Activated CD4-positive, alpha-beta T cell treated with anti-CD3 and anti-CD28 coated beads, Interleukin-2, amount 50 U/mL, for 1 hour (primary cell): ENCODE measurements at places on chromosomes 6 and 20.

- no peak for DNase-seq
These were observed 200.6 kb downstream of the MAFB start for GRCh38 chr20:40488401-40488800.

- DNase-seq: no peak
These were observed 358.5 kb downstream of the ZFAND3 start for GRCh38 chr6:38177882-38178583.

DNA sequence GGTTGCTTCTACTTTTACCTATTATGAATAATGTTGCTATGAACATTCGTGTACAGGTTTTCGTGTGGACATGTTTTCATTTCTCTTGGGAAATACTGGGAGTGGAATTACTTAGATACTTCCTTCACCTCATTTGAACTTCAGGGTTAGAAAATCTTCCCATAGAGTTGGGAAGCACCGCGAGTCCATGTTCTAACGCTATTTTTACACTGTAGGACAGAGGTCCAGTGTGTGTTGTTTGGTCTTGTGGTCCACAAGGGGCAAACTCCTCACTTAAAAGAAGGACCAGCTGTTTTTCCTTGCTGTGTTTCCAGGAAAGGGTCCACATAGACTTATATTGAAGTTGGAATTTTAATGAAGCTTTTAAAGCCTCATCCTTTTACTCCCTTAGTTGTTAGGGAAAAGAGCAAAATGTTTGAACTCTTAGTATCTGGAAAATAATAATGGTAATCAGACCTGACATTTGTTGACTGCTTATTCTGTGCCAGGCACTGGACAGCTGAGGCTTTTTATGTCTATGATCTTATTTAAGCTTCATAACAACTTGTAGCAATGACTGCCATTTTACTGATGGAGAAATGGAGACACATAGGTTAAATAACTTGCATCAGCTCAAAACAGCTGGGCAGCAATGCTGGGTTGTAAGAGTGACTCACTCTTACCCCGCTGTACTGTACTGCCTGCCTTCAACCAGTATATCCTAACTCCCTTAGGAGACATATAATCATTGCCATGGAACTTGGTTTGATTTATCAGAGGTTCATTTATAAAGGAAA is 52.0 kb downstream of the CDC5L start:
- no peak for DNase-seq

- no peak for DNase-seq
These were observed 64.4 kb downstream of the EZR start for GRCh38 chr6:158754738-158755137.

- DNase-seq: no peak
These were observed 108.7 kb downstream of the FOXA2 start for GRCh38 chr20:22475662-22476061.

DNA sequence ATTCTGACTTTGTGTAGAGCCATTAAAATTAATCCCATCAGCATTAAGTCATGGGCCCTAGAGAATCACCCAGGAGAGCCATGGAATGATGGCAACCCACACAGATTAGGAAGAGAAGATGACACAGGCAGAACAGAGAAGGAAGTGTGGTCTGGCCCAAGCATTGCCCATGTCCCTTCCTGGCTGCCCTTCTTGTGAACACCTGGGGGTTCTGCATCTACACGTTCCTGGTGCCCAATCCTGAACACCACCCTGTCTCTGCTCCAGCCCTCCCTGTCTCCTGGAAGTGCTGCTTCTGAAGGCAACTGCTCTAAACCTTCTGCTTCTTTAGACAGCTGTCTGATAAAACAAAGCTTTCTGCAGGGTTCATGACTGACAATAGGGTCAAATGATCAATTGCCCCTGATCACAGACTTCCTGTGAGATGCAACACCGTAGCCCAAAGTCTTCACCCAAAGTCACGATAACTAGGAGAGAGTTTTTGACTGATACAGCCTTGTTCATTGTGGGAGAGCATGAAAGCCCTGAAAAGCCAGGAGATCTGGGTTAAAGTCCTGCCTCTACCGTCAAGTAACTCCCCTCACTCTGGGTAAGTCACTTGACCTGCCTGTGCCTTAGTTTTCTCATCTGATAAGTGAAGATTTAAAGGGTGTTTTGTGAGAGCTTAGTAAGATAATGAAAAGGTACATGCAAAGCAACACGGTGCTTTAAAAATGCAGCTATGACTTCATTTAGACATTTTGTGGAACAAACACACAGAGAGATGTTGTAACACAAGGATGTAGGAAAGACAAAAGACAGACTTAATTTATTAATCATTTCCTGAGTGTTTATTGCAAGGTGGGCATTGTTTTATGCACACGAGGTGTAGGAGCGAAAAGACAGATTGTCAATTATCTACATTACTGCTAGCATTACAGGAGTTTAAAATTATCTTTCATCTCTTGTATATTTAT is 291.2 kb upstream of the STXBP5 start:
- no peak for DNase-seq

DNA sequence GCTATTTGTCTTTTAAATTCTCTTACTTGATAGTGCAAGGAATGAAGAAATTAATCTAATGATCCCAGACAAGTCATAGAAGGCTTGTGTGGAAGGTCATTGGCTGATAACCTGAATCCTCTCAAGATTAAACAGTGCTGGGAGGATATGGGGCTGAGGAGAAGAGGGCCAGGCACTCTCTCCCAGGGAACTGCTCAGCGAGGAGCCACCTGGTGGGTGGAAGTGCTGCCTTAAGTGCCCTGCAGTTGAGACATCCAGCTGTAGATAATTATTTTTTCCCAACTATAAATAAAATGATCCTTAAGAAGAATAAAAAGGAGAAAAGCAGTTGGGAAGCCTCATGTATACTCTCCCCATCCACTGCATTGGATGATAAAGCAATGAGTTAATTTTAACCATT is 47.9 kb downstream of the BTBD3 start:
- DNase-seq: no peak

DNA sequence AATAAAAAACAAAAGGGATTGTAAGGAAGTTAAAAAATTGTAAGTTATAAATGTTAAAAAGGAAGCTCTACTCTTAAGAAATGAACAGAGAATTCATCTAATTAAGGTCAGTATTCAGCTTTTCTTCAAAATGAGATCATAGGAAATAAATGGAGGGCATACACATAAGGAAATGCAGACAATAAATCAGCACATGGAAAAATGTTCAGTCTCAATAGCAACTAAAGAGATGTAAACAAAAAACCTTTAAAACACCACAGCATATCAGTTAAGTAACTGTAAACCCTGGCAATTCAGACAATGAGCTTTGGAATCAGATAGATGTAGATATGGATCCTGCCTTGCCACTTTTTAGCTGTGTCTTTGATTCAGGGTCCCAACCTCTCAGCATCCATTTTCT is 24.0 kb upstream of the CLIC5 start:
- DNase-seq: no peak

GRCh38 chr6:35893246-35893645 is 27.7 kb downstream of the SRPK1 start:
- no peak for DNase-seq

- DNase-seq: no peak
These were observed 44.5 kb upstream of the CLDN20 start for GRCh38 chr6:155219299-155219698.

GRCh38 chr20:38369389-38369788 is 23.1 kb downstream of the LBP start:
- DNase-seq: no peak

DNA sequence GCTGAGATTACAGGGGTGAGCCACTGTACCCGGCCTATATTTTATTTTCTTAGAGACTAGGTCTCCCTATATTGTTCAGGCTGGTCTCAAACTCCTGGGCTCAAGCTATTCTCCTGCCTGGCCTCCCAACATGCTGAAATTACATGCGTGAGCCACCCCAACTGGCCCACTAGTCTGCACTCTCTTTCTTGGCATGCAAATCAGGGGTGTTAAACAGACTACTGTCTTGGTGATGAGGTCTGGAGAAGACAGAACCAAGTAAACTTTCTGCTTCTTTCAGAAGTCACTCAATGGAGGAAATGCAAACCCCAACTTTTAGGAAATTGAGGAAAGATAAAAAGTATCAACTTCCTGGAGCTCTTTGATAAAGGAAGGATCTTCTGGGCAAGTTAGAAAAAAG is 8.0 kb upstream of the TUBB2B start:
- DNase-seq: no peak

DNA sequence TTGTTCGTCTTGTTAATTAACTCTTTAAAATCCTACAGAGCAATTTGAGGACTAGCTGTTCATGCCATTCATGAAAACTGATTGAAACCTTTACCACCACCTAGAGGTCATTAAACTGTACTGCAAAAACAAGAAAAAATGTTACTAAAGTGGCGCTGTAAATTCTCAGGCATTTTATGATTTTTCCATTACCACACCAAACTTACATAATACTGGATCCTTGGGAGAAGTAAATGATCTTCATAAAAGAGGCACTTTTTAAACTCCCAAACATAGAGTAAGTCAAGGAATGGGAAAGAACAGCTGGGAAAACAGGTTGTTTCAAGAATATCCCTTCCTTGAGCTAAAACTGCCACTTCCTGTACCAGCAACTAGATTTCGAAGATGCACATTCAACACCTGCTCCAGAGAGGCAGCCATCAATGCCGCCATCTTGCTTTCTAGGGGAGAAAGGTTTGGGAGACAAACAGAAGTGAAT is 54.3 kb downstream of the MYLIP start:
- no peak for DNase-seq

DNA sequence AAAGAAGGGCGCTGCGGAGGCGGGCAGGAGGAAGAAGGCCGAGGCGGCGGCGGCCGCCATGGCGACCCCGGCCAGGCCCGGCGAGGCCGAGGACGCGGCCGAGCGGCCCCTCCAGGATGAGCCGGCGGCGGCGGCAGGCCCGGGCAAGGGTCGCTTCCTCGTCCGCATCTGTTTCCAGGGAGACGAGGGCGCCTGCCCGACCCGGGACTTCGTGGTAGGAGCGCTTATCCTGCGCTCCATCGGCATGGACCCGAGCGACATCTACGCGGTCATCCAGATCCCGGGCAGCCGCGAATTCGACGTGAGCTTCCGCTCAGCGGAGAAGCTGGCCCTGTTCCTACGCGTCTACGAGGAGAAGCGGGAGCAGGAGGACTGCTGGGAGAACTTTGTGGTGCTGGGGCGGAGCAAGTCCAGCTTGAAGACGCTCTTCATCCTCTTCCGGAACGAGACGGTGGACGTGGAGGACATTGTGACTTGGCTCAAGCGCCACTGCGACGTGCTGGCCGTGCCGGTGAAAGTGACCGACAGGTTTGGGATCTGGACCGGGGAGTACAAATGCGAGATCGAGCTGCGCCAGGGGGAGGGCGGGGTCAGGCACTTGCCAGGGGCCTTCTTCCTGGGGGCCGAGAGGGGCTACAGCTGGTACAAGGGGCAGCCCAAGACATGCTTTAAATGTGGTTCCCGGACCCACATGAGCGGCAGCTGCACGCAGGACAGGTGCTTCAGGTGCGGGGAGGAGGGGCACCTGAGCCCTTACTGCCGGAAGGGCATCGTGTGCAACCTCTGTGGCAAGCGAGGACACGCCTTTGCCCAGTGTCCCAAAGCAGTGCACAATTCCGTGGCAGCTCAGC is 780 bp downstream of the ZCCHC3 start:
- peak; percentile 30 for DNase-seq

DNA sequence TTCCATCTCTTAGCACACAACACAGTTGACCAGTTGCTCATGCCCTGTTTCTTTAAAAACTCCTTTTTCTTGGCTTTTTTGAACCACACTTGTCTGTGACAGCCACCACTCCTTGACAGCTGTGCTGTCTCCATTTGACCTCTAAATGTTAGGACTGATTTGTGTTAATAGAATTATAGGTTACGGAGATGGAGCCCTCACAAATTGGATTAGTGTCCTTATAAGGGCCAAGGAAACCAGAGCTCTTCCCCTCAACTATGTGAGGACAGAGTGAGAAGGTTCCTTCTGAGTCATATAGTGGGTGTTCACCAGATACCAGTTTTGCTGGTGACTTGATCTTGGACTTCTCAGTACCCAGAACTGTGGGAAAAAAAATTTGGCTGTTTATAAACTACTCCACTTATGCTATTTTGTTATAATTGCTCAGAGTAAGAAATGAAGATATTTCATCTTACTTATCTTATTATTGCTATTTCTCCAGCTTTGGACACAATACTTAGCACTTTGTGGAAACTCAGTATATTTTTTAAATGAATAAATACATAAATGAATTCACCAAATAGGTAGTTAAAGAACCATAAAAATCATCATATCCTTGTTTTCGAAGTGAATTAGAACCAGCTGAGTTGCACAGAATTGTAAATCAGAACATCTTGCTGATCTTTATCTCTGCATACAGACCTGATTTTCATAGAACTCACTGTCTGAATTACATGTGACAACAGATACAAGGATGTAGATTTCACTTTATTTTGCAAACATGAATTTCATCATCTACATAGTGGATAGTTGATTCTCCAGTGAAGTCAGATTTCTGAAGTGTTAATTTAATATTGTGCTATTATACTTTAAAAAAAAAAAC is 598.5 kb upstream of the IRAK1BP1 start:
- DNase-seq: no peak

DNA sequence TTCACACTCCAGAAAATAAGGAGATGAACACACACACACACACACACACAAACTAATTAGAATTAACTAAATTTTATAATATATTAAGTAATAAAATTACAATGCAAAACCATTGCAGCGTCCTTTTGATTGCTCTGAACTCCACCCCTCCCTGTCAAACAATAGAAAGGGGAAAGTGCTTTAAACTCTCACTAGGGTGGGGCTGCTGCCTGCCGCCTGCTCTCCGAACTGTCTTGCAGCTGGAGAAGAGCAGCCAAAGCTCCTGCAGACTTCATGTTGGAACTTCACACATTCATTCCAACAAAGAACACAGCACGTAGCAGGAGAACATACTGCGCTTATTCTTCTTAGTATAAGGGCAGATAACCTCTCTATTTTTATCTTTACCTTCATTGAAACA is 83.2 kb downstream of the GCLC start:
- no peak for DNase-seq

GRCh38 chr6:23532227-23532626 is 593.8 kb upstream of the NRSN1 start:
- no peak for DNase-seq

DNA sequence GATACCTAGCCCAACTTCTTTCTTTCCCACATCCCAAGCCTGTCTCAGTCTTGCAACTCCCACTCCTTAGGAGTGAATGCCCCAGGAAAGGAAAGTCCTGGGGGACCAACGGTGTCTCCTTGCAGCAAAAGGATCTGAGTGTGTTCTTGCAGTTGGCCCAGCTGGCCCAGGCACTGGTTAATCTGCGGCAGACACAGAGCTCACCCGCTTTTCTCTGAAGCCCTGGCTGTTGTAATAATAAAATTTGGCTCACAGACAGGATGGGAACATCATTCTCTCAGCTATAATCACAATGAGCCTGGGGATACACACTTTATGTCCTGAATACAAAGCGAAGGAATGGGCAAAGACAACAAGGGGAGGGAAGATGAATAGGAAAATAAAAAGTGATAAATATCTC is 287.0 kb upstream of the PRND start:
- no peak for DNase-seq

DNA sequence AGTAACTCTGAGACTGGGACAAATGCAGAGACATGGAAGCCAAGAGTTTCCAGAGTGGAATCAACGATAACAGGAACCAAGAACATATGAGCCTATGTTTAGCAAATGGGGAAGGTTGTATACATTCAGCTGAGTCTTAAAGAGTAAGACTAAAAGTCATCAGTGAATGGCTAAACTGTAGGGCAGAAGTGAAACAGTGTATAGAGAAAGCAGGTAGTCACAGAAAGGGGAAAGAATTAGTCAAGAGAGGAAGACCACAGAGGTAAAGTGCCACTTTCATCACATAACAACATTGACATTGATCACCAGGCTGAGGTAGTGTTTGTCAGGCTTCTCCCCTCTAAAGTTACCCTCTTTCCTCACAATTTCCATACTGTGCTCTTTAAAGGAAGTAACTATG is 306.5 kb upstream of the SPTLC3 start:
- no peak for DNase-seq

- DNase-seq: no peak
These were observed 31.3 kb downstream of the RARS2 start for GRCh38 chr6:87558446-87558845.
